Epithelial cell of proximal tubule (primary cell): ENCODE measurements at places on chromosomes 1 and 21. TPM values are rescaled to one million over a fixed set of nuclear protein-coding genes. Genes with fewer than 3 reads are reported as not detected.

The PLPPR4 gene
- 0.12 TPM in 1 of 2 replicates, not detected in the other for total RNA-seq

The DAB1 gene
- total RNA-seq, result under 0.01 TPM in 1 of 2 replicates, not detected in the other

The SLAMF1 gene
- not detected in 2 replicates for total RNA-seq

The ALDH4A1 gene
- 15.2 and 27.0 TPM in 2 replicates for total RNA-seq

The DPT gene
- not detected in 2 replicates for total RNA-seq

The LHX8 gene
- not detected in 2 replicates for total RNA-seq

The BRDT gene
- total RNA-seq, result not detected in 2 replicates

The PHLDA3 gene
- total RNA-seq, result 40.4 and 53.9 TPM in 2 replicates

The AMPD1 gene
- not detected in 2 replicates for total RNA-seq

The ZFP69B gene
- 2.6 and 4.1 TPM in 2 replicates for total RNA-seq

The CDCP2 gene
- not detected in 2 replicates for total RNA-seq

The NOC2L gene
- total RNA-seq, result 73.9 and 132 TPM in 2 replicates

The RAD54L gene
- 23.6 and 30.6 TPM in 2 replicates for total RNA-seq

The DMRTA2 gene
- total RNA-seq, result not detected in 2 replicates

The TNFRSF8 gene
- 0.35 and 0.87 TPM in 2 replicates for total RNA-seq

The CFHR1 gene
- not detected in 2 replicates for total RNA-seq

The DNASE2B gene
- total RNA-seq, result not detected in 2 replicates

The KCND3 gene
- not detected in 2 replicates for total RNA-seq

The PTPN7 gene
- total RNA-seq, result 0.06 TPM in 1 of 2 replicates, not detected in the other

The VHLL gene
- not detected in 2 replicates for total RNA-seq

The CFAP74 gene
- total RNA-seq, result not detected in 2 replicates

The CHD5 gene
- total RNA-seq, result under 0.01 TPM in 1 of 2 replicates, not detected in the other

The C4BPA gene
- total RNA-seq, result not detected in 2 replicates

The KRTAP11-1 gene
- total RNA-seq, result not detected in 2 replicates

The C1orf185 gene
- not detected in 2 replicates for total RNA-seq

The SPATA21 gene
- total RNA-seq, result not detected in 2 replicates

The CTBS gene
- total RNA-seq, result 6.7 and 8.5 TPM in 2 replicates

The SUSD4 gene
- 0.07 and 0.12 TPM in 2 replicates for total RNA-seq

The CRP gene
- total RNA-seq, result not detected in 2 replicates

The PADI2 gene
- 1.5 and 15.2 TPM in 2 replicates for total RNA-seq

The CASQ1 gene
- total RNA-seq, result not detected in 2 replicates

The PRAMEF11 gene
- not detected in 2 replicates for total RNA-seq

The ADGRL4 gene
- total RNA-seq, result 9.0 and 14.6 TPM in 2 replicates

The STUM gene
- under 0.01 TPM in 1 of 2 replicates, not detected in the other for total RNA-seq

The SETSIP gene
- total RNA-seq, result 0.14 TPM in 1 of 2 replicates, not detected in the other

The KIF17 gene
- total RNA-seq, result 1.8 and 3.3 TPM in 2 replicates

The ADARB1 gene
- total RNA-seq, result 2.2 and 3.9 TPM in 2 replicates

The S100A9 gene
- total RNA-seq, result 18.9 and 88.6 TPM in 2 replicates
